Dermis blood vessel endothelial cell (primary cell): ENCODE measurements at places on chromosomes 4 and X. TPM values are rescaled to one million over a fixed set of nuclear protein-coding genes. Genes with fewer than 3 reads are reported as not detected.
A peak's percentile ranks its signal among the peaks of the same experiment; 100 is the strongest.

The SH3RF1 gene
- 10.8 and 11.2 TPM in 2 replicates for total RNA-seq

The RAB9A gene
- total RNA-seq = 24.2 and 30.8 TPM in 2 replicates

The FGA gene
- total RNA-seq = not detected in 2 replicates

- peak; percentile 52 for DNase-seq
Measured at GRCh38 chr4:139735381-139736273, 70.0 kb downstream of the MGST2 start.

DNA sequence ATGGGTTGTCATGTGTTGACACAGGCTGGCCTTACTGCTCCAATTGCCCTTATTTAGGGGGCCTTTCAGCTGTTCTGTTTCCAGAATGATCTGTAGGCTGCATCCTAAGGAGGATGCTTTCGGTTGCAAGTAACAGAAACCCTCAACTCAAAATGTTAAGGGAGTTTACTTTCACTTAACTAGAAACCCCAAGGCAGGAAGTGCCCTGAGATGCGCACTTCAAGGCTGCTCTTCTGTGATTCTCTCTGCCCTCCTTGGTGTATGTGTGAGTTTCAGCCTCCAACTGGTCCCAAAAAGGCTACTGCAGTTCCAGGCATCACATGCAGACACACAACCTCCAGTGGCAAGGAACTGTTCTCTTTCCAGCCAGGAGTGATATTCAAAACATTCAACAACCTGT lies 97.3 kb upstream of the ATP6AP2 start:
- no peak for DNase-seq

- DNase-seq = no peak
Measured at GRCh38 chr4:89835413-89835812, 1.5 kb downstream of the SNCA start.

- no peak for DNase-seq
Measured at GRCh38 chrX:39421006-39421405, 619.7 kb downstream of the MID1IP1 start.

DNA sequence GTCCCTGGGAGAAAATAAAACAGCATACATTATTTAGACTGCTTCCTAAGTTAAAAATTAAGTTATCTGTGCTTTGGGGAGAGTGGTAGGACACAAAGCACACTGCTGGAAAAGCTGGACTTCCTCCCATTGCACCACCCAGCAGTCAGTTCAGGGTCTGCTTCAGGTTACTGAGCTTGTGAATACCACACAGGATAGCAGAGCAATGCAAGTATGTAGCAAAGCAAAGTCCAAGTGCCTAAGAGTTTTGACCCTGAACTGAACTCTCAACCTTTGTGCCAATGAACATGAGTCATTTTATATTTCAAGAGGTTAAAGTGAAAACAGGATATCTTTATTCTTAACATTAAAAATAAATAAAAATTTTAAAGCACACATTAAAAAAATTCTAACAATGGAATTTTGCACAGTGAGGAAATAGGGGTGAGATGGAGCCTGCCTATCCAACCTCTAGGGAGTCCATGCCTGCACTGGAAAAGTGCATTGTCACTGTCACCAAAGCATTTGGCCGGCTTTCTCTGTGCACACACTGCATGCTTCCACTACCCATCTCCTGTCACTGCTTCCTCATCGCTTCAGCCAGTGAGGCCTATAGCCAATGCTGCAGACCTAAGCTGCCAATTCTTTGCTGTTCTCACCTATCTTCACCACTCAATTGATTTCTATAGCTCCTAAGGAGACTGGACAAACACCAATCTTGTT lies 50.9 kb downstream of the ABCG2 start:
- peak; percentile 42 for DNase-seq

GRCh38 chr4:7104366-7105031 lies 36.6 kb upstream of the GRPEL1 start:
- DNase-seq = no peak

DNA sequence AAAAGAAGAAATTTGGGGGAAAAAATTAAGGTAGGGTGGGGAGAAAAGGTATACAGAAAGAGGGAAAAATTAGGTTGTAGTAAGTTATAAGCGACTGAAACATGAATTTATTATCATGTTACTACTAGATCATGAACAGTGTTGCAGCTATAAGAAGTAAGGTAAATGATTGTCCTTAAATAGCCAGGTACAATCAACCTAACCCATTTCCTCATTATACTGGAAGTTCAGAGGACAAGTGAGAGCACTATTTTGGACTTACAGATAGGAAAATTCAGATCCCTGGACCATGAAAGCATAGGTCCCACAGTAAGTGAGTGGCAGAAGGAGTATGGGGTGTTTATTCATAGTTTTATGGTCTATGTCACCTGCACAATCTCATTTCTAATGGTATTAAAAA lies 23.5 kb downstream of the PIR start:
- DNase-seq = no peak

DNA sequence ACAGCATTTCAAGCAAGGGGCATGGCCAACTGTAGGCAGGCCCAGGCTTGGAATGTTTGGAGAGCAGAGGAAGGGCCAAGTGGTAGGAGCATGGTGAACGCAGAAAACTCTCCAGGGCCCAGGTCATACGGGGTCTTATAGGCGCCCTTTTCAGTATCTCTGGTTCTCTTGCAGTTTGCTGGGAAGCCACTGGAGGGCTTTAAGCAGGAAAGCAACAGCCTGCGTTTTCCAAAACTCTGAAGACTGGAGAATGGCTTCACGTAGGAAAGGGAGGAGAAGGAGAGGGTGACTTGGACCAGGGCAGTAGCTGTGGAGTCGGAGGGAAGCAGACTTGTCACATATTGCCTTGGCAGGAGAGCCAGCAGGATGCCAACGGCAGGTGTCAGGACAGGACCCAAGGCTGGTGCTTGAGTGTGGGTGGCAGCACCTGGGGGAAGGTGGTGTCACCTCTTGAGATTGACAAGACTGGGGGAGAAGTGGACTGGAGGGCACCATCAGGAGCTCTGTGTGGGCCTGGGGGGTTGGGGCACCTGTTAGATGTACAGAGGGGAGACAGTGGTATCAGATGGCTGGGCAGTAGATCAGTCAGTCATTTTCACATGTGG lies 21.9 kb downstream of the TKTL1 start:
- DNase-seq = peak; percentile 58

- DNase-seq = no peak
Measured at GRCh38 chrX:137742846-137743245, 176.9 kb downstream of the ZIC3 start.

DNA sequence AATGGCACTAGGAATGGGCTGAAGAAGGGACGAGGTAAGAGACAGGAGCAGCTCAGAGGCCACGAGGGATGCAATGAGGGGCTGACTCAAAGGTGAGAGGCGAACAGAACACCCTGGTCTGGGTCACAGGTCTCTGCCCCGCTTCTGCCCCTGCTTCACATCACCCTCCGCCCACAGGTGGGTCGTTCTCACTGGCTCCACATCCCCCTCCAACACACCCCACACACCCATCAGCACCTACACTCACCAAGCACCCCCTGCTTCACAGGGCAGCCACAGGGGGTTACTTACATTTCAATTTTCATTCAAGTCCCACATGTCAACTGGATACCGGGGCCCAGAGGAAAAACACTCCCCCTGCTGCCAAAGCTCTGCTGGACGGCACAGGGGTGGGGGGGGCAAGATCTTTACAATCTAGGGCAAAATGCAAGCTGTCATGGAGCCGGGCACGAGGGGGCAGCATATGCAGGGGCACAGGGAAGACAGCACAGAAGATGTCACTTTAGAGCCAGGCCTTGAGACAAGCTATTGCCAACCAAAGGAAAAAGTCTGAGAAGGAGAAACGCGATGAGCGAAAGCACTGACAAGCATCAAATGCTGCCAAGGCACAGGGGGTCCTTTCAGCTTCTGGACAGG lies 94.0 kb downstream of the AFAP1 start:
- DNase-seq = peak; percentile 39

- no peak for DNase-seq
Measured at GRCh38 chr4:138751309-138751708, 264.3 kb upstream of the NOCT start.
